ENCODE measurements at places on chromosomes 5 and 9.

DNA sequence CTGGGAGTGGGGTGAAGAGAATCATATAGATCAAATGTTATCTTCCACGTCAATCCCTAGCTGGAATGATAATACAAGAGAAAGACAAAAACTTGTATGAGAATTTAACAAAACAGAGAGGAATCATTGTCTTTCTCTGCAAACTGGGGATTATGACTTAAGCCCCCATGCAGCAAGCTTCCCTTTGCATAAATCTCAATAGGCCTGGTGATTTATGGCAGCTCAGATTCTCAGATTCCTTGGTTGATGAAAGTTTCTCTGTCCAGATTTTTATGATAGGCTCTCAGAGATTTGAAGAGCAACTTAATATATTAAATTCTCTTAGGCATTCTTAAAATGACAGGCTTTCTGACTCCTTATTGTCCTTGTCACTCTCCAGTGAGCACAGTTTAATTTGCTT, 56.0 kb downstream of the RASGRF2 start:
- no peak for DNase-seq

DNA sequence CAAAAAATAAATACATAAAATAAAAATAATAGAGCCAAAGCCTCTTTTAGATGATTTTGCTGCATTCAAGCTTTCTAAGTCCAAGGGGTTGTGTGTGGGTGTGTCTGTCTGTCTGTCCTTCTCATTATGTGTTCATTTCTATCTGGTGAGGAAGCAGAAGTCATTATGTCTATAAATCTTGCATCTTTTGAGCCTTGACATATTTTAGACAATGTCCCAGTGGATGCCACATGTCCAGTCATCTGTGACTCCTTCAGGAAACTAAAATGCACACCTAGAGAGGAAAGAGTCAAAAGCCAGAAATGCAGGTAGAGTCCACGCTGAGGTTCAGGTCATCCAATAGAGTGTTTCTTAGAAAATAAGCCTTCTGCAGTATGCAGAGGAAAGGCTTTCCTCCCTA, 80.9 kb downstream of the GALNT10 start:
- DNase-seq: no peak

DNA sequence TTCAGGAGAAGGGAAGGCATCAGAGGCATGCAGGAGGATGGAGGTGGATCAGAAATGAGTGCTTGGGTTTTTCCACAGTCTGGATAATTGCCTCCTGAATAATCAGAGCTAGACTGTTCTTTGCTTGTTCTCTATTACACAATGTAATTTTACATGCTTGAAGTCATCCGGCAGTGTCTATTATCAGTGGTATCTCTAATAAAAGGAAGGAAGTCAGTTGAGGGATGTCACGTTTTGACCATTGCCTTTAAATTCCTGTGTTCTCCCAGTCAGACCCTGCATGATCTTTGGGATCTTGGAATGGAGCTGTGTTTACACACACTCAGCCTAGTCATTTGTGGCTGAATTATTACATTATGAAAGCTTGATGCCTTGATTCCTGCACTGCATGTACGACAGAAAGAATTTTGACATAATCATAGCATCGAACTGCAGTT, 91.0 kb downstream of the PDE8B start:
- DNase-seq: no peak

DNA sequence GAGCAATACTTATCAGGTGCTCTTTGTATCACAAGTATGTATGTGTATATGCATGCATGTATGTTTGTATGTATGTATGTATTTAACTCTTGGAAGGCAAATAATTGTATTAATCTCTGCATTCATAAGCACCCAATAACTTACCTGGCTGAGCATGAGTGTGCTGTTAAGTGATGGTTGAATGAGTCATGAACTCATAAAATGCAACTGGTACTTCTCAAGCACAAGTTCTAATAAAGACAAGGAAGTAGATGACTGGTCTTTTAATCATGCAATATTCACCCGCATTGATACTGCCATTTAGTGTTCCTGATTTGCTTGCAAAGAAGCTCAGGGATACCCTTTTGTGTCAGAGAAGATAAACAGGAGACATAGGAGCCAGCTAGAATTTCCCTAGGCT, 204.9 kb upstream of the TRPM3 start:
- DNase-seq: no peak

DNA sequence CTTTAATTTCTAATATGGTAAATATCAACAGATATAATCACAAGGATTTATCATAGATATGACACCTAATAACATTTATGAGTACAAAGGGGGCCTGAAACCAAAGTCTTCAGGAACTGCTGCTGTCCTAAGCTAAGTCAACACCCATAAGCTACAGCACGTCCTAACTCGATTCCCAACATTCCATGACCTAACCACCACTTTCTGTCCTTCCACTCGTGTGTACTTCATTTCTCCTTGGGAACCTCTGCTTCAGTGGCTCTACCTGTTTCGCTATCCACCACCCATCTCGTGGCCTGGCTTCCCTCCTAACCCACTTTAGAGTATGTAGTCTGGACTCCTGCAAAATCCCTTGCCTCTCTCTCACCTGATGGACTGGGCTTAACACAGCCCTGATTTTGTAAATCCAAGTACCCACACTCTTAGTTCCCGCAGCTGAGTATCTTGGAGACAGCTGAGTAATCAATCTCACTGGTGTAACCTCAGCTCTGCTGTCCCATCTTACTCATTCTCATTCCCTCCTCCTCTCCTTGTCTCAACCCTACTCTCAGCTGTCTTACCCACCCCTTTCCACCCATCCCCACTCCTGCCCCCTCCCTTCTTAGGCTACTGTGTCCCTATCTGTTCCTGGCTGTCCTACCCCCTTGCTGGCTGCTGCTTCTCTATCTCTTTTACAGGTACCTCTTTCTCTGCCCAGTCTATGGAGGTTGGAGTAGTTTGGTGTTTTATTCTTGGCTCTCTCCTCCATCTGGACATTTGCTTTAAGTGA, 101.8 kb downstream of the MAST4 start:
- no peak for DNase-seq

DNA sequence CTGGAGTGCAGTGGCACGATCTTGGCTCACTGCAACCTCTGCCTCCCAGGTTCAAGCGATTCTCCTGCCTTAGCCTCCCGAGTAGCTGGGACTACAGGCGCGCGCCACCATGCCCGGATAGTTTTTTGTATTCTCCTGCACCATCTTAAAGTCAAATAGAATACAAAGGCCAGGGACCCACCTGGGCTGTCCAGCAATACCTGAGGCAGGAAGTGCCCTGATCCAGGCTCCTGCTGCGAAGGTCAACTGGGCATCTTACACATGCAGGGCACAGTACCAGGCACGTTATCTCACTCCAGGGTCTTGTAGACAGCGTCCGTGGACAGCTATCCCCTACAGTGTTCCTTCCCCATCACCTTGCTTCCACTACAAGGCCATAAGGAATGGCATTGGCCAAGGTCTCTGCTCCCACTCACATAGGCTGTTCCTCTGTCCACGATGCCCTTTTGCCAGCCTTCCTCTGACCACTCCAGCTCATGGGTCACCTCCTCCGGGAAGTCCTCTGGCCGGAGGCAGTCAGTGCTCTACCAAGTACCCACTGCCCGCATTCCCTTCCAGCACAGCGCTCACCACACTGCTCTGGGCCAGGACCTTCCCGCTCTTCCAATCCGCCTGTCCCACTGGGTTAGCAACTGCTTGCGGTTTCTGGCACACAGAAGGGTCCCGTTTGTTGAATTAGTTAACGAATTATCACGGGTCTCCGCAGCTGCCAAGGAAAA, 978 bp downstream of the P4HA2 start:
- no peak for DNase-seq

Measured in NCI-H1105 (cell line).